ENCODE measurements at places on chromosomes 11 and 22.

- DNase-seq, result no peak
Measured at GRCh38 chr22:31567702-31568101, 71.4 kb downstream of the SFI1 start.

DNA sequence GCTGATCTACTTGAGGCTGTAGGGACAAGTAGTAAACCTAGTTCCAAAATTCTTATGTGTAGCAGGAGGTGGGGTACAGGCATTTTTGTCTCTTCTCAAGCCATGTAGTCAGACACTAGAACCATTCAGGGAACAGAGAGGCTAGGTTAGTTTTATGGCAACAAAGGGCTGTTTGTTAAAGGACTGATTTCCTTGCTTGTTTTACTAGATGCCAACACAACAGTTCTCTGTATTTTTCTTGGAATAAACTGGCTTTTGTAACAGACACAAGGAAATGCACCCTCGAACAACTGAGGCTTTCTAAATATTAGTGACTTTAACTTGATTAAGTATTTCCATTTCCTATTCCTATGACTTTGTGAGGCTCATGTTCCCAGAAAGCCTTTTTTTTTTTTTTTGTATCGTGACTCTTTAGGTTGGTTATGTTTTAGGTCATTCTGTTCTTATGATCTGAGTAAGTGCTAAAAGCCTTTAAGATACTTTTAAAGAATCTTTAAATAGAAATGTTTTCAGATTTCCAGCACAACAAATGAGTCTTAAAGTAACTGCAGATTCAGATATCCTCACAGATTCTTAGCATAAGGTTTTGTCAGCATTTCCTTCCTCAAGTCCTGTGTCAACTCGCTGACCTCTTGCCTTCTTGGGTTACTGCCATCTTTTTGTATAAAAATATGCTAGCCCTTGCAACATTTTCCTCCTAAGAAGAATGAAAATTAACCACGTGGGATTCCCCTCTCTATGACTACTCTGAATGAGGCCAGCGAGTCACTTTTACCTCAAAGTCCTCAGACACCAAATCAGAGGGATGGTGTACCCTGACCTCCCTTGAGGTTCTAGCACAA lies 92.5 kb downstream of the CCDC83 start:
- DNase-seq, result no peak

DNA sequence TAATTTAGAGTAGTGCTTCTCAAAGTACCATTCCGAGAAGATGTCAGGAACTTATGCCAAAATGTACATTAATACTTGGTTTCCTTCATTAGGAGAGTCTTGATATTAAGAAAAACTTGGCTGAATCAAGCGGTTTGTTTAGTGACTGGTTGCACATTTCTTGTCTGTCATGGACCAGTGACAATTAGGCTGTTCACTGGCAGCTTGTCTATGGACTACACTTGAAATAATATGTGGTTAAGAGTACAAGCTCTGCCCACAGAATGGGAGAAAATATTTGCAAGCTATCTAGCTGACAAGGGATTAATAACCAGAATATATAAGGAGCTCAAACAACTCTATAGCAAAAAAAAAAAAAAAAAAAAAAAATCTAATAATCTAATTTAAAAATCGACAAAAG lies 24.6 kb downstream of the COA4 start:
- no peak for DNase-seq

- DNase-seq, result no peak
Measured at GRCh38 chr11:76767659-76768058, 15.5 kb upstream of the TSKU start.

- no peak for DNase-seq
Measured at GRCh38 chr22:19525116-19525660, 978 bp upstream of the CLDN5 start.

DNA sequence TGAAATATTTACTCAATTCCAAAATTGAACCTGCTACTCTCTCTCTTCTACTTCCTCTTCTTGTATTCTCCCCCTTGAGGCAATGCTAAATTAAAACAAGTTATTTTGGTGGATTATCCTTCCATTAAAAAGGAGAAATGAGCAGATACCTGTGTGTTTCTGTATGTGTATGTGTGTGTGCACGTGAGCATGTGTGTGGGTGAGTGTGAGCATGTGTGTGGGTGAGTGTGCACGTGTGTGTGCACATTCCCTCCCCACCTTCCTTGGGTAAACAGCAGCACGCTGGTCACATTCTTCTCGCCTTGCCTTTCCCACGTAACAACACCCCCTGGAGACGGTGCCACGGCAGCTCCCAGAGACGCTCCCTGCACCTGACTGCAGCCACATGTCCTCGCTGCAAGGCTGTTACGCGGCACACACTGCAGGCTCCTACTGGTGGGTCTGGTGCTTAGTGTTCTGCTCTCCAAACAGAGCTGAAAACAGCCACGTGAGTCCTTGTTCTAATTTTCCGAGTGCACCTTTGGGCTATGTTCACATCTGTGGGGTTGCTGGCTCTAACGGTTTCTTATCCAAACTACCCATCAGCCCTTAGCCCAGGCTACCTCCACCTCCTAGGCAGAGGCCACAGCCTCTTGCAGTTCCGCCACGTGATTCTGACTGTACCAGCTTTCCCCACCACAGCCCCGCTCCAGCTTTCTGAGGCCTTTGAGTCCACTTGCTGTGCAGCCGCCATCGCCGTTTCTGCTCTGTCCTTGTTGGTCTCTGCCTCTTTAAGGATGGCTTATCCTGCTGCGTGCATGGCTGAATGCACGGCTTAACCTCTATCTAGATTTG lies 123.4 kb downstream of the CTTN start:
- no peak for DNase-seq

GRCh38 chr11:116033931-116034553 lies 529.8 kb upstream of the CADM1 start:
- DNase-seq, result no peak

DNA sequence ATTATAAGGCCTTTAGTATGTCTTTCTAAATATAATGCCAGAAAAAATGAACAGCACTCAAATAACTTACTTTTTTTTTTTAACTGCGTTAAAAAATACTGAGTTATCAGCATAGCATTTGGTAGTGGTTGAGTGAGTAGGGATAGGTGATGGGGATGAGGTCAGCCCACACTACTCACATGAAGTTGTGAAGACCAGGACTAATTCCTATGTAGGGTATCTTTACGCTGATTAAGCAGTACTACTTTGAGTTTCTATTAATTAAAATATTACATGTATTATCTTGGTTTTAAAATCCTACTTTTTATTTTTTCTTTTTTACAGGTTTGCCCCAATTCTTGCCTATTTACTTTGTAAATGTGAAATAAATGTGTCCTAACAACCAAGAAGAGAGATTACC lies 13.5 kb downstream of the PHF21A start:
- no peak for DNase-seq

DNA sequence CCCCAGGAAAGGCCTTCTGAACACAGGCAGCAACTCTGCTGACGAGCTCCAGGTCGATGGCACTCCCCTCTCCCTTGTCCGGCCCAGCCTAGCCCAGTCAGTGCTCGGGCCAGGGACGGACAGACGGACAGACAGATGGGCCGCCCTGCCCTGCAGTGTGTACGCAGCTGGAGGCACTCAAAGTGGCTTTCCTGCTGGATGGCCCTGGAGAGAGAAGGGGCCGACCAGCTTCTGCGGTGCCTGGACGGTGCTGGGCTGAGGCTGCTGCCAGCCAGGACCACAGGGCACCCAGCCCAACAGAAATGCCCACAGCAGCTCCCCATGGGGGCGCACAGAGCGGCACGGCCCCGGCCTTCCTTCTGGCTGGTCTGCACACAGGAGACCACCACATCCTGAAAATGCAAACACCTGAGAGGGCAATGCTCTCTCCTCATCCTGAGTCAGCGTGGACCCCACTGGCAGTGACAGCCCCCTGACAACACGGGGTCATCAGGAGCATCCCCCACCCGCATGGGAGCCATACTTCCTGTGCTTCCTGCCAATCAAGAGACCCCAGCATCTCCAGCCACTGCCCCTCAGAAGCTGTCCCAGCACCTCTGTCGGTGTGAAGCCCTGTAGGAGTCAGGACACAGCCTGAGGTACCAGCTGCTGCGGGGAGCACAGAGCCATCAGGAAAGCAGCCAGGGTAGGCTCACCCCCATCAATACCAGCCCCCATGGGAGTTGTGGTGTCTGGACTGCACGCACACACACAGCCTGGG lies 692 bp upstream of the MOB2 start:
- no peak for DNase-seq

- DNase-seq, result no peak
Measured at GRCh38 chr11:102523189-102523570, 7.4 kb downstream of the MMP7 start.

- no peak for DNase-seq
Measured at GRCh38 chr11:80900265-80900664, 1459.4 kb upstream of the TENM4 start.

DNA sequence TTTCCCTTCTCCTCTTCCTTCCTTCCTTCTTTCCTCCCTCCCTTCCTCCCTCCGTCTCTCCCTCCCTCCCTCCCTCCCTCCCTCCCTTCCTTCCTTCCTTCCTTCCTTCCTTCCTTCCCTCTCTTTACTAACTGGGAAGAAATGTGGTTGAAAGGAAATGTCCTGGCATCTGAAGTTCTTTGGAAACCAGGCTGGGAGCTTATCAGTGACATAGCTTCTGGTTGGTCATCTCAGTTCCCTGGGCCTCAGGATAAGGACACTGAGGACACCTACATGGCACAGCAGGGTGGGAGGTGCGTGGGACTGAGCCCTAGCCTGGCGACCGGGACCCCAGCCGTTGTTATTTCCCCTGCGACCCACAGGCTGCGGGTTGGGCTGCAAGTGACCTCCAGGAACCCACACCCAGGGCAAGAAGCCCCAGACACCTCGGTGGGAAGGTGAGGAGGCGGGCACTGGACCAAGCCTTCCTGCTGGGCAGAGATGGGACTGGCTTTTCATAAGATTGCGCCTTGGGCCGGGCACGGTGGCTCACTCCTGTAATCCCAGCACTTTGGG lies 1486.5 kb downstream of the TBC1D22A start:
- DNase-seq, result no peak

GRCh38 chr11:98495601-98496000 lies 525.1 kb upstream of the CNTN5 start:
- DNase-seq, result no peak

DNA sequence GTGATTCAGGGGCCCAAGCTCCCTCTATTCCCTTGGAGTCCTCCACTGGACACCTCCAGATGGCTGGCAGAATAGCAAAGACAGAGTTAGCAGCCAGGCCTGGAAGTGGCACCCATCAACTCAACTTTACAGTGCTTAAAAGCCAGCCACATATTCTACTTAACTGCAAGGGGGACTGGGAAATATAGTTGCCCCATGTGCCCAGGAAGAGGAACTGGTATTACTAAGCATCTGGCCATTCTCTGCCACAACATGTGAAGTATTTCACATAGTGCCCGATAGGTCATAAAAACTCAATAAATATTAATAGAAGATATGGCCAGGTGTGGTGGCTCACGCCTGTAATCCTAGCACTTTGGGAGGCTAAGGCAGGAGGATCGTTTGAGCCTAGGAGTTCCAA lies 5.5 kb upstream of the IL10RA start:
- no peak for DNase-seq

DNA sequence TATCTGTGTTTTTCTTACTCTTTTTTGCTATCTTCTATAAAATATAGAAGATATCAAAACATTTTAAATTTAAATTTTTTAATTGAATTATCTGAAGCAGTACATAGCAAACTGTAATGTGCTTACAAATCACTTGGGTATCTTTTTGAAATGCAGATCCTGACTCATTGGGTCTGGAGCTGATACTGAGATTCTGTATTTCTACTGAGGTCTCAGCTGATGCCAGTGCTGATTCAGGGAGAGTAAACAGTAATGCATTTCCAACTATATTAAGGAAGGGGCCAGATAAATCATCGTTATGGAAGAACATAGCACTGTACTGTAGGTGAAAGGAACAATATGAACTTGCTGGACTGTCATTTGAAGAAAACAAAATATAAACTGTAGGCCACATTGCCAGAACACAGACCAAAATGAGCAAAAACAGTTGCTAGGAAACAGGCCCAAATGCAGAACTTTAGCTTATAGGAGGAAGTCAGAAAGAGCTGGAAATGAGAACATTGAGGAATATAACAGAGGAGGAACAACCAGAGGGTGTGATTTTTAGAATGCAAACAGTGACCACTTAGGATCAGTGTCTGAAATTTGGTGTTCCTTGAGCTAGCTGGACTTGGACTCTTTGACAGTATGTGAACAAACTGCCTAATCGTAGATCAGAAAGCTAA lies 3.3 kb downstream of the ARL14EP start:
- no peak for DNase-seq

DNA sequence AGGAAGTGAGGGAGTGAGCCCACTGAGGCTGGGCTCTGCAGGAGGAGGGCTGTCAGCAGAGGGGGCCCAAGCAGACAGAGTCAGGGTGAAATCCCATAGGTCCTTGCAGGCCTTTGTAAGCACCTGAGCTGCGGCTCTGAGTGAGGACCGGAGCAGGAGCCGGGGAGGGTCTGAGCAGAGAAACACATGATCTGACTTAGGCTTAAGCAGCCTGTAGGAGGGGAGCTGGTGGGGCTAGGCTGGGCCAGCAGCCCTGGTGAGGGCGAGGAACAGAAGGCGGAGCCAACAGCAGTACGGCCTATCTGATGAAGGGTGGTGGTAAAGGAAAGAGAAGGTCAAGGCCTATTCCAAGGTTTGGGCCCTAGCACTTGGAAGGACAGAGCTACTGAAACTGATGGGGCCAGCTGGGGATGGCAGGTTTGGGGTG lies 26.9 kb upstream of the CBX7 start:
- DNase-seq, result no peak

GRCh38 chr22:20106205-20106848 lies 9.6 kb upstream of the RANBP1 start:
- no peak for DNase-seq

- no peak for DNase-seq
Measured at GRCh38 chr22:48270731-48271130, 1508.3 kb downstream of the TBC1D22A start.

GRCh38 chr11:64742889-64743590 lies 902 bp downstream of the RASGRP2 start:
- DNase-seq, result no peak

GRCh38 chr22:43891360-43892182 lies at the start of gene PNPLA5:
TSS of gene PNPLA5 (minus strand) at chr22:43892013. CDS start at chr22:43891880, 133 bp downstream.
- DNase-seq, result no peak

- no peak for DNase-seq
Measured at GRCh38 chr11:126546191-126546590, 190.7 kb downstream of the ST3GAL4 start.

GRCh38 chr11:12963792-12964536 lies 45.2 kb upstream of the RASSF10 start:
- peak; percentile 38 for DNase-seq

DNA sequence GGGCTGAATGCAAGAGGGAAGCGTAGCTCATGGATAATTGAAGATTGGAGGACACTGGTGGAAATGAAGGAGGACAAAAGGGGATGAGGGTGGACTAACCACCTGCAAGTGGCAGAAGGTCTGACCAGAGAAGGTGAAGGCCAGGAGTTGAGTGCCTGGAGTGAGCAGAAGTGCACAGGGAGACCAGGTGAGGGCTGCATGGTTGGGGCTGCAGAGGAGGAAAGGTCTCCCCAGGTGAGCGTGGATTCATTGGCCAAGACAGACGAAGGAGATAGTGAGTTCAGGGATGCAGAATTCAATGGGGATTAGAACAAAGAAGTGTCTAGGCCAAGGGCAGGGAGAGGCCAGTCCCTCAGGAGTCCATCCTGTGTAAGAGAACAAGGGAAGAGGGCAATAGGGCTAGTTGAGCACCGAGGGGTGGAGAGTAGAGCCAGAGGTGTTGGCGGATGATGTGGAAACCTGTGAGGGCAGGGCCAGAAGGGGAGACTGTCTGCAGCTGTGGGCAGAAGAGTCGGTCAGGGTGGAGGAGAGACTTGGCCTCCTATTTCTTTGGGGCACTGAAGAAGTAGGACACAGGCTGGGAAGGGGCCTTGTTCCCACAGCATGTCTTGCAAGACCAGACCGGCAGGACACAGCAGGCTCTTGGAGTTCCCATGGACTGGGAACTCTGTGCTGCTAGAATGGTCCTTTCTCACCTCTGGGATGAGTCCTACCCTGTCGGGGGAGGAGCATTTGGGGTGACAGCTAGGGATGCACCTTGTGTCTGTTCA lies 6.7 kb downstream of the TRIM29 start:
- DNase-seq, result no peak
